ENCODE measurements at places on chromosomes 3 and 15. TPM values are rescaled to one million over a fixed set of nuclear protein-coding genes. Genes with fewer than 3 reads are reported as not detected.

DNA sequence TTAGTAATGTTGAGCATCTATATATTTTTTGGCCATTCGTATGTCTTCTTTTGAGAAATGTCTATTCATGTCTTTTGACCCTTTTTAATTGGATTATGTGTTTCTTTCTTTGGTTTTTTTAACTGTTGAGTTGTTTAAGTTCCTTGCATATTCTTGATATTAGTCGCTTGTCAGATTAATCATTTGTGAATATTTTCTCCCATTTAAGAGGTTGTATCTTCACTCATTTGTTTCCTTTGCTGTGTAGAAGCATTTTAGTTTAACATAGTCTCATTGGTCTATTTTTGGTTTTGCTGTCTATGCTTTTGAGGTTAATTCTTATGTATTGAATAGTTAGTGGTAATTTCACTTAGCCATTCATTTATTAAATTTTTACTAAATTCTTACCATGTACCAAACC, 283.8 kb downstream of the ZPLD1 start:
- no peak for DNase-seq

SSUH2 gene
- total RNA-seq, result not detected

DNA sequence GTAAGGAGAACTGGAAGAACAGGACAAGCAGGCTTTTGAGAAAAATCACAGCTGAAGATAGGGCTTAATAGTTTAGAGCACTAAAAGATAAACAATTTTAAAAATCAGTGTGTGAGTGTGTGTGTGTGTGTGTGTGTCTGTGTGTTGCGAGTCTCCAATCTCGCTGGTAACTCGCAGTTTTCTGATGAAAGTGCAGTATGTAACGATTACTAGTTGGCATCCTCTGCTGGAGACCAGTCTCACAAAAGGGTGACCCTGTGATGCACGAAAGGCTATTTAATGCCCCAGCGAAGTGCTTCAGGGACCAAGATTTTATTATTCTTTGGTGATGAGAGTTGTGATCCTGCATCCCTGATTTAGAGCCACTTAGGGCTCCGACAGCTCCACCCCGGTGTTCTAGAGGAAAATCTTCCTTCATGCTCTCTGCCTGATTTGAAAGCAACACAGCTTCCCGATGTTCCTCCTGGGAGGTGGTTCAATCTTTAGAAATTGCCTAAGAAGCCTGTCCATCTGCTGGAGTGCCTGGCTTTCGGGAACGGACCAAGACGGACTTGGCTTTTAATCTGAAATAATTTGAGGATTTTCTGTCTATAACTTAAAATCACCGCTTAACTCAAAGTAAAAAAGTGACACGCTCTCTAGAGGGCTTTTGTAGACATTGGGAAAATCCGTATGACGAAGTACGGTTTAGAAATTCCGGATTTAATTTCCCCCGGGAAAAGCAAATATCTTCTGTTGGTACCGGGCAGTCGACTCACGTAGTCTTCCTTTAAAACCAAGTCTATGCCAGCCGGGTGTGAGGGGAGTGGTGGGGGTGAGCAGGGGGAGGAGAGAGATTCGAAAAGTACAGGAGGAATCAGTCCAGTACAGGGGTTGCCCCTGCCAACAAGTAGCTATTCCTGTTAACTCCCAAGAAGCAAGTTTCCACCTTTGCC, 1.1 kb upstream of the ALCAM start:
- no peak for DNase-seq

GRCh38 chr15:36358094-36358493, 221.3 kb upstream of the CDIN1 start:
- DNase-seq, result no peak

CPLX3 gene
- 0.25 TPM for total RNA-seq
